Coronary artery (tissue), 2 donors: ENCODE measurements at places on chromosomes 16 and 17.

DNA sequence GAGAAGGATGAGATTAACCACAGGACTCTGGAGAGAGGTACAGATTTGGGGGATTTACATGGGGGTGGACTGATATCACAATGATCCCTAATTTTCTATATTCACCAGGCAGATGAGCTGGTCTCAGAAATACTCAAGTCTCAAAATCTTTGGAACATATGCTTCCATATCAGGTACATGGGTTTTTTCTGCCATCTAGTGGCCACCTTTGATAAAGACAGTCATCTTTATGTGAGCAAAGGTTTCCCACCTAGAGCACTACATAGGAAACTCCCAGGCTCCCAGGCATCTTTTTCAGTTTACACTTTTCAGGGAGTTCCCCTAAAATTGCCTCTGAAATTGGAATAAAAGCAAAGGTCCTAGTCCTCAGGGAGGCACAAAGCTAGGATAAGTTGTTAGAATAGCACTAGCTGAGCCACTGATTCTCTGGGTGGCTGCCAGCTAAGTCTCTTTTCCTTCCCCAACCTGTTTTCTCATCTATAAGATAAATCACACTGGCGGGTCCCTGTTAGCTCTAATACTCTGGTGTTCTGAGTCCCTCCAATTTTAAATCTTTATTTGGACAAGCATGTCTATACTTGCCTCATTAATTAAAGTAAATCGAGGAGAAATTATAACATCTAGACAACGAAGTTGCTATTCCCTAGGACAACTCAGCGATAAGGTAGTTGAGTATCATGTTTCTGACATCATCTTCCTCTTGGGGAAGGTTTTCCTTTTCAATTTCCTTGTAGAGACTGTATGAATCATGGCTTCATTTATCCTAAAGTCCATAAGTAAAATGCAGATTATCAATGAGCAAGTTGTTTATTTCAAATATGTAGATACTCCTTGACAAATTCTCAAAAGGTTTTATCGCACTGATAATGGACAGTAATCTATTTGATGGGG, 19.0 kb upstream of the MON1B start:
- DNase-seq, result no peak

DNA sequence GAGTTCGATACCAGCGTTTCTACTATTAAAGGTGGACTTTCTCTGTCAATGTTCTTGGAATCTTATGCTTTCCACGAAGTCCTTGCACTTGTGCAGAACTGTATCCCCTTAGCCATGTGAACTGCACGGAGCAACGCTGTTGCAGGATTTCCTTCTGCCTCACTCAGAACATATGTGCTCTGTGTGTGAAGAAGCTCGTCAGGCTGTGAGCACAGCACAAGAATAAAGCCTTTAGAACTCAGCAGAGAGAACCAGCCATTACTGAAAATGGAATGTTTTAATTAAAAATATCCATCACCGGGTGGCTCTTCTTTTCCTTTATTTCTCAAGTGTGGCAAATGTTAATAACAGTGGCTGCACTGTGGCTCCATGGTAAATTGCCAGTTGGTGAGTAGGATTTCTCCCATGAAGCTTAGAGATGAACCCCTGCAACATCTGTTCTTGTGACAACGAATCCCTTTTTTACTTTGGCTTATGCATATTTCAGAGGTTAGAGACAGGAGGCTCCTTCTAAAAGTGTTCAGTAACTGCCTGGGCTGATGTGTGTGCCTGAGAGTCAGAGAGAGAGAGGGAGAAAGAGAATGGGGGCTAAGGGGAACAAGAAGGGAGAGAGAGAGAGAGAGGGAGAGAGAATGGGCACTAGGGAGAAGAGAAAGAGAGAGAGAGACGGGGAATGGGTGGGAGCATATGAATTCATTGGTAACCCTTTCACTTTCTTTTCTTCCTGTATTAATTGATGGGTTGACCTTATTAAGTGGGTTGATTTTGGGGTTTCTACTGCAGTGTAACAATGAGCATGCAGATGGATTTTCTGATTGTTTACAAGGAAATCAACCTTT, 50.0 kb downstream of the RPTOR start:
- no peak for DNase-seq

DNA sequence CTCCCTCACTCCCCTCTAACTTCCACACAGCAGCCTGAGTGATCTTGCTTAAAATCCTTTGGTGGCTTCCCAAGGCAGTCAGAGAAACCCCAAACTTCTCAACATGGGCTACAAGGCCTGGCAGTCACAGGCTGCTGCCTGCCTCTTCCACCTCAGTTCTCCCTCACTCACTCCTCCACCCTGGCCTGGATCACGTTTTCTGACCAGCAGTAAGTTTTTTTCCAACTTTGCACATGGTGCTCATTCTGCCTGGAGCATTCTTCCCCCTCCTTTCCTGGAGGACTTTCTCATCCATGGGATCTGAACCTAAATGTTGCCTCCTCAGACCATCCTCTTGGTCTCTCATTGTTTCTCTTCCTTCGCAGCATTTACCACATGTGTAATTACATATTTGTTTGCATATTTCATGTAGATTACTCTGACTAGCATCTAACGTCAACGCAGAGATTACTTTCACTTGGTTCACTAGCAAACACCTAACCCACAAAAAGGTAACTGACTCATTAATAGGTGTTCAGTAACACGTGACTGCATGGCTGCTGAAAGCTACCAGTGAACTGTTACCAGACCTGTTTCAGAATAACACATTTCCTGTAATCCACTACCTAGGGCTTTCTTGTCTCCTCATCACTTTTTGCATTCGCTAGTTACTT, 17.1 kb downstream of the GNA13 start:
- DNase-seq, result no peak

- no peak for DNase-seq
Measured at GRCh38 chr16:88971371-88972097, 5.5 kb downstream of the CBFA2T3 start.

DNA sequence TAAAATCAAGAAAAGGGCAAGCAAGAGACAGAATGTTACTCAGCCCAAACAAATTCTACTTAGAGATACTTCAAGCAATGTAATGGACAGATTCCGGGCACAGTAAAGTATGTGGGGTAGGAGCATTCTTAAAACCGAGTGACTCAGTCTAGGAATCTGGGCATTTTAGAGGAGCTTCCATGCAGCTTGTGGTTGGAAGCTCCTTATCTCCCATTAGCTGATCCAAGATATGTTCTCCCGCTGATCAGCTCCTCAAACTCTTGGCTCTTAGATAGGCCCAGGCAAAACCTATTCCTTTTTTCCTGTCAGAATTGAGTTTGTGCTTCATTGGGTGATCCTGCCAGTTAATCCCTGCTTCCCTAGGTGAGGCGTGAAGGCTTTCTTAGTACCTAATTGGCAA, 303.3 kb downstream of the CEP112 start:
- DNase-seq, result no peak

DNA sequence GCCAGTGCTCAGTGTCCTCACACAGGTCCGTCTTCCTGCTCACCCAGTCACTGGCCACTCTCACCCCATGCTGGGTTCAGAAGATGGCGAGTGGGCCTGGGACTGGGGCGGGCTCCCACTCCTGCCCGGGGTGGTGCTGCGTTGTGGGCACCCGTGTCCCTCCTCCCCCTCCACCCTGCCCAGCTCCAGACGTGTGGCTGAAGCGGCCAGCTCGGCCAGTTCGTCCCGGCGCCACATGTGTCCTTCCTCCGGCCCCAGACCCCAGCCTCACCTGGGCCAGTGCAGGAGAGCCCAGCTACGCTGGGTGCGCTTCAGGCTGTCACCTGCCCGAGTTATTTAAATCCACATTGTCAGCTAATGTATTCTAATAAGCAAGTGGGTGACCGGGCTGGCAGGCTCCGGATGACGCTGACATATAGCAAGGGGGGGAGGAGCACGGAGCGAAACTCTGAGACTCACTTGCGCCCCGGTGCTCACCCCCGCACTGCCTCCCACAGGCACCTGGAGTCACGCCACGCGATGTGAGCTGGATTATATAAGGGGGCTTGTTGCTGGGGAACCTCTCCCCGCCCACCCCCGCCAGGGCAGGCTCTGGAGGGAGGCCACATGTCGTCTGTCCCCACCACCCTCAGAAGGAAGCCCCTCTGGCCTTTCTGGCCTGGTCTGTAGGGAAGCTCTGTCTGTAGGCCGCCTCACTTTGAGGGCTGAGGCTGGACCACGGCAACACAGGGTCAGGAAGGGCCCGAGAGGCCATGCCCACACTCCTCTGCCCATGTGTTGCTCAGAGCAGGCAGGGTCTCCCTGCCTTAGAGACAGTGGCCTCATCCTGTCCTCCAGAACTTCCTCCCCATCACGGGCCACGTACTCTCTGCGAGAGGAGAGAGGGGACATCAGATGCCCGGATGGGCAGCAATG, 7.1 kb upstream of the BAIAP2 start:
- no peak for DNase-seq

DNA sequence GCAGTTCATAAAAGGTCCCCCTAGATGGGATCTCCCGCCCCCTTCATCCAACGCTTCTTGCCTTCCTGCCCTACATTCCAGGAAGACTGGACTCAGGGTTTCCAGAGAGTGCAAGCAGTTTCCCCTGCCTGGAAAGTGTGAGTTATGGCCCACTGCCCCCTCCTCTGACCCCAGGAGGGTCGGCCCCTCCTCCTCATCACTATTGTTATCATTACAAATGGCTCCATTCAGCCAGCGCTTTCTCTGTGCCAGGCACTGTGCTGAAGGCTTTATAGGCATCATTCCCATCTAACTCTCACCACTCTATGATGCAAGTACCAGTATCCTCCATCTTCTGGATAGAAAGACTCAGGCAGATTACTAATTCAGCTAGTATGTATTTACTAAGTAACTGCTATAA, 90.7 kb downstream of the USP31 start:
- no peak for DNase-seq

GRCh38 chr16:24700549-24701392, 28.7 kb upstream of the TNRC6A start:
- peak; percentile 92 for DNase-seq

DNA sequence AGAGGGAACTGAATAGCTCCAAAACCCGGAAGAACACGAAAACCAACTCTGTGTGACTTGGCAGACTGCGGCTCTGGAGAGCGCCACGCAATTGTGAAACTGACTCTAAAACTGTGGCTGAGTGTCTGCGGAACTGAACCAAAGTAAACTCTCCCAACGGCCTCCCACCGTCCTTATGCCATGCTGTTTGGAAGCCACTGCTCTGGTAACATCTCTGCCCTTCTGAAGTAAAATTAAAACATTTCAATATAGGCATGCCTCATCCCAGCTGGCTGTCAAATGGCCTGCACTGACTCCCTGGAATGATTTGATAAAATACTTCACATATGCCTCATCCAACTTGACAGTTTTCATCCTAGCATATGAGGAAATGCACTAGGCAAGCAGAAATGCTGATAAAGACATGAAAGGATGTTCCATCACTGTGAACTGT, 70.2 kb downstream of the PARN start:
- DNase-seq, result no peak

GRCh38 chr17:52235516-52235915, 77.0 kb upstream of the CA10 start:
- DNase-seq, result no peak

GRCh38 chr16:19708296-19709205, 9.5 kb downstream of the KNOP1 start:
- DNase-seq, result no peak

- no peak for DNase-seq
Measured at GRCh38 chr17:8117367-8117979, 841 bp downstream of the ALOXE3 start.

DNA sequence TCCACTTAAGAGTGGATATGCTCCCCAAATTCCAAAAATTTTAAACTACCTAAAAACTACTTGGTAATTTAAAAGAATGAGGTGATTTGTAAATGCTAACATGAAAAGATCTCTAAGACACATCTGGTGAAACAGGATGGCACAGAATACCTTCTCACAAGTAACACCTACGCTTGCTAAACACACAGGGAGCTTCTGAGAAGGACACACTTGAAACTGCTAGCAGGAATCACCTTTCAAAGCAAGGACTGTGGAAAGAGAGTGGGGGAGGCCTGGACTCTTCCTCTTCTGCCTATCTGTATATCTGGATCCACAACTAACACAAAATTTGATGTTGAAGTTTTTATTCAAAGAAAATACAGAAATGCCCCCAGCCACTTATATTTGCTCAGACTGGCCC, 52.4 kb downstream of the CYTH1 start:
- no peak for DNase-seq

- no peak for DNase-seq
Measured at GRCh38 chr17:27495460-27495859, 39.2 kb downstream of the KSR1 start.
